ENCODE measurements at places on chromosomes 5 and 9.

DNA sequence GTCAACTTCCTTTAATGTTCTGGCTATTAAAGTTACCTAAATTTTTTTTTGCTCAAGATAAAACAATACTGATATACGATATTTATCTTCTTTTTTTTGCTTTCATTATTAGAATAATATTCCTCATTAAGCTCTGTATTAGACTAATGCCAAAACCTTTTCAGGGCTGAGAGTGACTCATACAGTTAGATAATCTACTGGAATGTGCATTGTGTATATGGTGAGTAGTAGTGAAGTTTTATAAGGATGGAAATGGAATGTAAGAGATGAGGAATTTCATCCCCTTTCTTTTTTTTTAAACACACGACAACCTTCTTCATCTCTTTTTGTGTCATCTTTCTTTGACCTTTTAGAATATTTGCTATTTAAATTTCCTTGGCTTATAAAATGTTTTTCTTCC is 268.6 kb downstream of the ISL1 start:
- no peak for DNase-seq

DNA sequence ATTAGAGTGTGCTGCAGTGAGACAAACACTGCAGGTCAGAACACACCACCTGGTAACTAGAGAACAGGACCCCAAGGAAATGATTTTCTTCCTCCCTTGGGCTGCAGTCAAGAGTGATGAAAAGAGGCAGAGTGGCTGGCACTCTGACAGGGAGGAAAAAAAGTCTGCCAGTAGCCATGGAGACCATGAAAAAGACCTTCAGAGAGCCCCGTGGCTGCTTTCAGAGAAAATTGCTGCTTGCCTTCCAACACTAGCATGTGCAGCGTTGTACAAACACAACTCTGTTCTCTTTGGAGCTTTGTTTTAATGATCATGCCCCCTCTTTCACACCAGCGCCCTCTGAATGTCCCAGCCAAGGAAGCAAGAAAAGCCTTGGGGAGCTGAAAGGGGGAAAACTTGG is 68.8 kb downstream of the ANKRD55 start:
- no peak for DNase-seq

- DNase-seq: no peak
These were observed 158.5 kb downstream of the RGS3 start for GRCh38 chr9:113621980-113622379.

- no peak for DNase-seq
These were observed 25.4 kb upstream of the TOMM5 start for GRCh38 chr9:37617832-37618231.

- DNase-seq: no peak
These were observed 34.7 kb downstream of the C9orf50 start for GRCh38 chr9:129586245-129586644.

- DNase-seq: no peak
These were observed 325.8 kb downstream of the PRR16 start for GRCh38 chr5:120789918-120790317.

DNA sequence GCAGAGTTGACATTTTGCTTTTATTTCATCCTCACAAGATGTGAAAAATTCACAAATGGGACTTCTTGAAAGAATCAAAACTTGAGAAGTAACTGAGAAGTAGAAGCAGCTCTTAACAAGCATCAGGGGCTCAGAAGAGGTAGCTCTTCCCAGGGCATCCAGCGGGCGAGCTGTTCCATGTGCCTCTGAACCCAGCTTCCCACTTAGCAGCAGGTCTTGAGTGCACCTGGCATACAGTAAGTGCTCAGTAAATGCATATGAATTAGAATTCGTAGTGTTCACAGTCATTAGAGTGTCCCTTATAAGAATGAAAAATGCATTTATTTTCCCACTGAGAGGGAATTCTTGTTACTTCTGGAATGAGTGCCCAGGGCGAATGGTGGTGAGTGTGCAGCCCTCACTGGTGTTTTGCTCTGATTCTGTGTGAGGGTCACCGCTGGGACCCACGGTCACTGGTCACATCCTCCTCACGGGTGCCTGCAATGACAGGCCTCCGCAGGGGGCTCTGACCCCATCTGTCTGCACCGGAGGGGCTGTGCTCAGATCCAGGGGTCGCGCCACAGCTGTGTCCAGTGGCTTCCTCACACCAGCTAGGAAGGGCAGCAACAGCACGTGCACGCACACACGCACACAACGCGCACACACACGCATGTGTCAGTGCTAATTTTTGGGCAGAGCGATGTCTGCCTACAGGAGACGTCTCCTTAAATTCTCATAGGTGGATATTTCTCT is 26.9 kb downstream of the EXOC3 start:
- DNase-seq: no peak

DNA sequence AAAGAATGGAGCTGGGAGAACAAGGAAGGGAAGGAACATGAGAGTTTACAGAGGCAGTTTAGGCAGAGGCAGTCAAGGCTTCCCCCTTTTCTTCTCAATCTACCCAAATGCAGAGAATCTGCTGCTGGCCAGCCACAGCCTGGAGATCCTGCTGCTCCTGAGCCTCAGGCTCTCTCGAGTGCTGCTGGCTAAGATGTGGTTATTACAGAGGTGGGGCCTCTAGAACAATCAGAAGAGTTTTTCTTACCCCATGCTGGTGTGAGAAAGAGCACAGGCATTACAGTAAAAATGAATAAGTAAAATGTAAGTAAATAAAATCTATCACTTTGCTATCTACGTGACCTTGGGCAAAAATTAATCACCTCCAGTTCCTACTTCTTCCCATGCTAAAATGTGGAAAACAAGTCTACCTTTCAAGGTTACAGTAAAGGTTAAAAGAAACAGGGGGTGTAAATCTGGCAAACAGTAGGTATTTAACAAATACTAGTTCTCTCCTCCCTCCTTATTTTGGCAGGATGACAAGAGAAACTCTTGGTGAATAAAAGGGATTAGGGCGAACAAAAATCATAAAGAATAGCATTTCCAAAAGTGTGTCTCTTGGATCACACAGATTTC is 31.1 kb downstream of the FBXW11 start:
- no peak for DNase-seq

DNA sequence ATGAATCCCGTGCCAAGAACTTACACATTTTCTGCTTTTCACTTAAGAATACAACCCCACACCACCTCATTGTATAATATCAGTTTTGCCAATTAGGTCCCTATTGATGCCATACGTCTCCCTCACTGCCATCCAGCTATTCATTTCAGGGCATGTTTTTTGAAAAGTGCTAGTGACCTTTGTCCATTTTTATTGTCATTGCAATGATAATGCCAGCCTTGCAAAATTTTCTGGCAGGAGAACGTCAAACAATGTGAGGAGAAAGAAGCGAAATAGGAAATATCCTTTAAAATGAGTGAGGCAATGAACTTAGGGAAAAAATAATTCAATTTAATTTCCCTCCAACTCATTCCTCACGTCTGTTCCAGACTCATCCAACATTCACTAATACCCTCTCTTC is 111.8 kb upstream of the CKMT2 start:
- DNase-seq: no peak

DNA sequence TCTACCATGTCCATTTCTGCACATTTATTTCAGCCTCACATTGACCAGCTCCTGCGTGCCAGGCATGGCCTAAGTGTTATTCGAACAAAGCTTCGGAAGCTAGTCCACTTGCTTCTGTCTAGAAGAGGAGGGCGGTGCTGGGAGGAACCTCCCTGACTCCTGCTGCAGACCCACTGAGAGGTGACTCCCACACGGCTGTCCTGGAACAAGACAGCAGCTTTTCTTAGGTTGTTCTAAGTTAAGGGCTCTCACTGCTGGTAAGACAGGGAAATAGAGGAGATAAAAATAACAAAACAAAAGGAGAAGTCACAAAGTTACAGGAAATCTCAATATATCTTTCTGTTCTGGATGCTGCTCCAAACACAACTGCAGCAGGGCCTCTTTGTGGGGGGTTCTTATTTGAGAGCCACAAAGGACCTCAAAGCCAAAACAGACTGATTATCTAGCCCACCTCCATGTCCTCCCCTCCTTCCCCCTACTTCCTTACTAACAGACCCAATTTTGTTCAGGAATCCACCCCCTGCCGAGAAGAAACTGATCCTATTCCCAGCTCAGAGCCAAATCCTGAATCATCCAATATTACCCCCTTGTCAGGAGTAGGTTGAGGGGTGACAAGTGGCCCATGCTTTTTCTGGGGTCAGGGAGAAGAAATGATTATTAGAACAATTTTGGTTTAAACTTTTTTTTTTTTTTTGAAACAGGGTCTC is 28.4 kb upstream of the KCNIP1 start:
- DNase-seq: no peak

GRCh38 chr9:79989079-79989478 is 417.3 kb downstream of the TLE4 start:
- no peak for DNase-seq

- no peak for DNase-seq
These were observed 344.0 kb downstream of the PTPRD start for GRCh38 chr9:10268531-10269485.

GRCh38 chr5:68330574-68330973 is 115.0 kb downstream of the PIK3R1 start:
- no peak for DNase-seq

DNA sequence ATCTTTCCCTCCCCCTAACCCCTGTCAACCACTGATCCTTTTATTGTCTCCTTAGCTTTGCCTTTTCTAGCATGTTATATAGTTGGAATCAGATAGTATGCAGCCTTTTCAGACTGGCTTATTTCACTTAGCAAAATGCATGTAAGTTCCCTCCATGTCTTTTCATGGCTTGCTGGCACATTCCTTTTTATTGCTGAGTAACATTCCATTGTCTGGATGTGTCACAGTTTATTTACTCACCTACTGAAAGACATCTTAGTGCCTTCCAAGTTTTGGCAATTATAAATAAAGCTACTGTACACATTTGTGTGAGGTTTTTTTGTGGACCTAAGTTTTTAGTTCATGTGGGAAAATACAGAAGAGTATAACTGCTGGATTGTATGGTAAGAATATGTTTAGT is 230.1 kb downstream of the PBX3 start:
- no peak for DNase-seq

GRCh38 chr5:83430130-83431010 is 41.2 kb upstream of the VCAN start:
- DNase-seq: peak; percentile 26

DNA sequence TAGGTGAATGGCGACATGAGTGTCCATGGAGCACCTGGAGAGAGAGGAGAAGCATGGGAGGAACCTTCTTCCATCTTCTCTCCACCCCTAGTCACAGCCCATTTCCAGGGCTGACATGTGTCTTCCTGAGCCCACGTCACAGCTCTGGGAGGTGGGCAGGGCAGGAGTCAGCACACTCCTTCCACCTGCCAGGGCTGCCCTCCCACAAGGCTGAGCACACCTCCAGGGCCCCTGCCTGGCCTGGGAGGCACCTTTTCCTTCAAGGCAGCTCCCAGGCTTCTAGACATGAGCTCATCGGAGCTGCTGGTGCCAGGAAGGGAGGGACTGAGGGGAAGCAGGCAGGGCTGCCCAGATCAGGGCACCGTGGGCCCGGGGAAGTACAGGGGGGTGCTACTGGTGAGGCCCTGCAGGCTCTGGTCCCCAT is 13.6 kb upstream of the SYNPO start:
- no peak for DNase-seq

DNA sequence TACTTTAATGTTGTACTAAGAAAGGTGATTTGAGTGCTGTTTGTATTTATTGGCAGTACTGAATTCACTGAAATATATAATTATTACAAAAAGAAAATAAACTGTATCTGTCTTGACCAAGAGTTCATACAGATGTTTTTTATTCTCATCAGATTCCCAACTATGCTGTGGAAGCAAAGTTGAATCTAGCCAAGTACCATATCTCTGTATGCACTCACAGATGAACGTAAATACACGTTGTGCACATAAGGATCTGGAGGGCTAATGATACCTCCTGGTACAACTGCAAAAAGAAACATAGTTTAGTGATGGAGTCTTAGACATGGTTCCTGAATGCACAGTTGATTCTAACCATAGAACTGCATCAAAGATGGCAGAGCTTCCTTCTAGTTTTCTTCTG is 169.4 kb downstream of the CD180 start:
- DNase-seq: no peak

DNA sequence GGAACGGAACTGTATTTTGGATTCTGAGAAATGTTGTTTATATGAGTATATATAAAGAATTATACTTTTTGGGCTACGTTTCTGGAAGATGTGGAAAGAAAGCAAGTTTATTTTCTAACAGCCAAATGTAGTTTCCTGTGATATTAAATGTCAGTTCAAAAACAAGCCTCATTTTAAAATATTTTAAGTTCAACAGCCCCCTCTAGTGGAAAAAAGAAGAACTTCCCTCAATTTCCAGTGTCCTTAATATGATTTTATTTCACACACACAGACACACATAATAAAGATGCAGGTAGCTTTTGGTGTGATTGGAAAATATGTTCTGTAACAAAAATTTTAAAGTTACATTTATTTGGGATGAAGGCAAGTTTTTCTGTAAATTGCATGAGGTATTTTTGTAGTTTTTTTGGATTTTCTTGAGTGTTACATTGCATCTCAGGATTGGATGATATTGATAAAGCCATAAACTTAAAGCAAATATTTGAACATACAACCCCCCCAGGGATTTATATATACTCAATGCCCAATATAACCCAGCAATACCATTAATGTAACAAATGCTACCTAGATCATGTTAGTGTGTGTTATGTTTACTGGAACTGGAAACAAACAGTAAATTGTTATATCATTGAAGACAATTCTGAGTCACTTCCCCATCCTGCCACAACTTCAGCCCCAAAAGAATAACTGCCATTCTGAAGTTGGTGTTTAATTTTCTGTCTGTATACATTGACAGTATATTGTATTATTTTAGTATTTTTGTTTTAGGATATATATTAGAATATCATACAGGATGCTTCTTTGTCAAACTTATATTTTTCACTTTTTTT is 54.0 kb downstream of the CCDC171 start:
- peak; percentile 3 for DNase-seq

DNA sequence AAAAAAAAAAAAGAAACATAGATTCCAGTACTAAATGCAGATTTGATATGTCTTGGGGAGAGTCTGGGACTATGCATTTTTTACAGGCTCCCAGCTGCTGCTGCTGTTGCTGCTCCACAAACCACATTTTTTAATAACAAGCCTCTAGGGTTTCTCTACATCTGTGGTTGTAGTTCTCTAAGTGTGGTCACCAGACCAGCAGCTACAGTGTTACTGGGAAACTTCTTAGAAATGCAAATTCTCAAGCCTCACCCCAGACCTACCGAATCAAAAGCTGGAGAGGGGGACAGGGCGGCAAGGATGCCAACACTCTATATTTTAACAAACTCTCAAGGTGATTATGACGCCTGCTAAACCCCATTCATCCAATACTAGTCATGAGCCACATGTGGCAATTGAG is 293.4 kb upstream of the PTGER4 start:
- DNase-seq: peak; percentile 34
